ENCODE measurements at places on chromosomes 5 and 9. TPM values are rescaled to one million over a fixed set of nuclear protein-coding genes. Genes with fewer than 3 reads are reported as not detected.

- DNase-seq: no peak
Observed at GRCh38 chr5:145803112-145804004, 31.8 kb downstream of the PRELID2 start.

GRCh38 chr9:127165116-127165515 lies 42.7 kb upstream of the ANGPTL2 start:
- DNase-seq: no peak

The SMIM33 gene
- not detected for total RNA-seq

DNA sequence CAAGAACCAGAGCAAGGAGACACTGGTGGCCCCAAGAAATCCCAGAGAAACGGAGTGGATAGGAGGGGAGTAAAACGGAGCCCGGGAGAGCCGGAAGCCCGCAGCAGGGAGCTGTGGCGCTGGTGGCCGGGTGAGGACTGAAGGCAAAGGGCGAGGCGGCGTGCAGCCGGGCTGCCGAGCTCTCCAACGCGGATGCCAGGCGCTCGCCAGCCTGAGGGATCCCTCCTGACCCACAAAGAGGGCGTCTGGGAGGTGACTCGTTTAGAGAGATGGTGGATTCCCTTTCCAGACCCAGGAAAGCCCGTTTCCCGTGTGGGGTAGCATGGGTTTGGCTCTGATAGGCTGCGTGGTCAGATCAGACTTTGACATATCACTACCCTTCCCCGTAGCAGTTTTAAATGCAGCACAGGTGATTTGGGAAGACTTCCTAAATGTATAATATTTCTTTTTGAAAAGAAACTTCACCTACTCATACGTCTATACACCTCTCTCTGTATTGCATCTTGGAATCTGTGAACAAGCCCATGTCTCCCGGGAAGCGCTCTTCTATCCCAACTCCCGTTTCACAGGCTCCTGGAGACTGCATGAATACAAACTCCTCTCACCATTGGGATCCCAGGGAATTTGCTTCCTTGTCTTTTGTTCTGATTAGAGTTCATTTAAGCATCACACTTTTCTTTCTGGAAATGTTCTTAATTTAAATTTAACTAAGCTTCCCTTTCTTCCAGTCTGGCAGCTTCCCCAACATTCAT lies 158.1 kb downstream of the C9orf152 start:
- peak; percentile 35 for DNase-seq

GRCh38 chr5:138224712-138225111 lies 11.6 kb upstream of the CDC23 start:
- DNase-seq: no peak

The PALM2AKAP2 gene
- total RNA-seq: 16.6 TPM

- peak; percentile 36 for DNase-seq
Observed at GRCh38 chr5:136016945-136017530, 11.8 kb upstream of the TGFBI start.

GRCh38 chr5:65261499-65261898 lies 220.2 kb downstream of the ADAMTS6 start:
- DNase-seq: no peak

The AGTPBP1 gene
- 22.4 TPM for total RNA-seq

- DNase-seq: no peak
Observed at GRCh38 chr9:21556581-21557427, 74.7 kb upstream of the IFNE start.

GRCh38 chr9:127182901-127183746 lies 60.7 kb upstream of the ANGPTL2 start:
- DNase-seq: no peak

- DNase-seq: no peak
Observed at GRCh38 chr9:86099701-86100364, 475 bp upstream of the GOLM1 start.

GRCh38 chr9:105076729-105077128 lies 148.8 kb upstream of the ABCA1 start:
- DNase-seq: no peak

DNA sequence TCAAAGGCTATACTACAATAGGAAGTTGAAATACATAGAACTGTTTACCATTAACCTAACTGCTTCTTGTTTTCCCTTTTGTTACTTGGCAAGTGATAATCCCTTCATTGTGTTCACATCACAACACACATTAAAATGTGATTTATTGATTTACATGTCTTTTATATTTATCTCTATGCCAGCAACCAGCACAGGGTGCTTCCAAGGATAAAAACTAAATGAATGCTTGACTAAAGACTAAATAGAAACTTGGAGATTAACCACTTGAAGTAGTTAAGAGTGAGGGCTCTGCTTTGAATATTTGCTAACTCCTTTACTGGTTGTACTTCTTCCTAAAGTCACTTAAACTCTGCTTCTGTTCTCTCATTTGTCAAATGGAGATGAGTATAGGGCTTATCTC lies 1730.6 kb downstream of the EFNA5 start:
- no peak for DNase-seq

DNA sequence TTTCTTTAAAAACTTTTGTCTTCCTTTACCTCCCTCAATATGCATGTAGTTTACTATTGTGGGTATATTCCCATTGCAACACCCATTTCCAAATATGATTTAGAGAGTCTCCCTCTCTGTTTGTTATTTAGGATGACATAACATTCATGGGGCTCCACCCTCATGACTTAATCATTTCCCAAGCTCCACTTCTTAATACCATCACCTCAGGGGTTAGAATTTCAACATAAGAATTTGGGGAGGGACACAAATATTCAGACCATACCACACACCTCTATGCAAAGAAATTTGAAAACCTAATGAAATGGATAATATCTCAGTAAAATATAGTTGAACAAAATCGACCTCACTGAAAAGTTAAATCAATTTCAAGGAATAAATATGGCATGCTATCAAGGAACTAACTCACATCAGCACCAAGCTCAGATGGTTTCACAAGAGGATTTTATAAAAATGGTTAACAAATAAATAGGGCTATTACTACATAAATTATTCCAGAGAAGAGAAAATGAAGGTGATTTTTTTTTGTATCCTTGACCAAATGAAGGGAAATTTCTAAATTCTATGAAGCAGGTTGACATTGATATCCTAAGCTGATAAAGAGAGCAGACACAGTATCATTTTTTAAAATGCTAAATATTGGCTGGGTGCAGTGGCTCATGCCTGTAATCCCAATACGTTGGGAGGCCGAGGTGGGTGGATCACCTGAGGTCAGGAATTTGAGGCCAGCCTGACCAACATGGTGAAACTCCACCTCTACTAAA lies 20.2 kb upstream of the UBTD2 start:
- DNase-seq: no peak

The PHF24 gene
- 0.04 TPM for total RNA-seq
